Neural progenitor cell (in vitro differentiated cells): ENCODE measurements at places on chromosomes 3 and 15.

DNA sequence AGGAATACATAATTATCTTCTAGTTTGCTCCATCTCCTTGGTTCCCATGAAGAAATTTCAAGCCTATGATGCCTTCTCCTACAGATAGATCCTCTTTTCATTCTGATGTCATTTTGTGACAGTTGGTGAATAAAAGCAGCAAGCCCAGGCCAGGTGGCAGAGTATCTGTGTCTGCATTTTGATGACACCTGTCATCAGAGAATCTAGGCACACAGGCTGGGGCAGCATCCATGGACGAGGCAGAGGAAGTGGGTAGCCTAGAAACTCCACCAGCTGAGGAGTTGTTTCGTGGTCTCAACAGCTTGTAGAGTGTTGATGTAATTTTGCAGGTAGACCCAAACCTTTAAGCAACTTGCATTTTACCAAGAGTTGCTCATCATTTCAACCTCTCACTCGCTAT, 269.8 kb downstream of the FEZF2 start:
- H3K27ac ChIP-seq: no peak overlapping the region
- no peak for DNase-seq
- H3K4me3 ChIP-seq: no peak overlapping the region
- no peaks in the 10 kb centered on the region for H3K4me1 ChIP-seq
- H3K36me3 ChIP-seq: no peaks in the 10 kb centered on the region

GRCh38 chr3:141625506-141625905, 112.6 kb upstream of the RNF7 start:
- no peaks in the 10 kb centered on the region for H3K4me1 ChIP-seq
- H3K27me3 ChIP-seq: no peaks in the 10 kb centered on the region
- no peak for DNase-seq
- no peaks in the 10 kb centered on the region for H3K36me3 ChIP-seq
- H3K27ac ChIP-seq: no peak overlapping the region

- no peak overlapping the region for H3K4me3 ChIP-seq
- no peak overlapping the region for H3K27ac ChIP-seq
- peaks cover 38% of the 10 kb centered on the region for H3K36me3 ChIP-seq
- no peak for DNase-seq
- H3K27me3 ChIP-seq: no peaks in the 10 kb centered on the region
Measured at GRCh38 chr15:43471975-43472374, 21.0 kb downstream of the TP53BP1 start.

GRCh38 chr15:25784876-25785640, 78.1 kb downstream of the ATP10A start:
- H3K4me3 ChIP-seq: no peak overlapping the region
- H3K27ac ChIP-seq: no peak overlapping the region
- no peaks in the 10 kb centered on the region for H3K36me3 ChIP-seq
- H3K4me1 ChIP-seq: no peaks in the 10 kb centered on the region

DNA sequence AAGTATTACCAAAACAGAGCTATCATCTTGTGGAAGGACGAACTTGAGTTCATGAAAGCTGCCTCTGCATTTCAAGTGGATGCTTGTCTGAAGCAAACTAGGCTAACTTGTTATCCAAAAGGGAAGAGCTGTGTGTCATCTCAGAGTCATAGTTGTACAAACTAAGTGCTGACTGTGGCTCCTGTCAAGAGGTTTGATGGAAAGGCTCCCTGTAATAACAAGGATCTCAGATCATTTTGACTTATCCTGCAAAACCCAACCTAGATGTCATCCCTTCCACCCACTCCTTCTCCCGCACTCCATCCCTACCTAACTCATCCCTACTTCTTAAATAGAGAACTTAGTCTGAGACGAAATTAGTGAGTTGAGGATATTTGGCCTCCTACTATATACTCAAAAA, 110.8 kb downstream of the NR2E3 start:
- no peaks in the 10 kb centered on the region for H3K27me3 ChIP-seq
- no peak overlapping the region for H3K4me3 ChIP-seq
- no peaks in the 10 kb centered on the region for H3K36me3 ChIP-seq
- no peak overlapping the region for H3K27ac ChIP-seq
- no peaks in the 10 kb centered on the region for H3K4me1 ChIP-seq

- H3K4me3 ChIP-seq: no peak overlapping the region
- no peaks in the 10 kb centered on the region for H3K36me3 ChIP-seq
- H3K27ac ChIP-seq: no peak overlapping the region
- DNase-seq: no peak
Measured at GRCh38 chr3:126124896-126125295, 41.0 kb upstream of the SLC41A3 start.

DNA sequence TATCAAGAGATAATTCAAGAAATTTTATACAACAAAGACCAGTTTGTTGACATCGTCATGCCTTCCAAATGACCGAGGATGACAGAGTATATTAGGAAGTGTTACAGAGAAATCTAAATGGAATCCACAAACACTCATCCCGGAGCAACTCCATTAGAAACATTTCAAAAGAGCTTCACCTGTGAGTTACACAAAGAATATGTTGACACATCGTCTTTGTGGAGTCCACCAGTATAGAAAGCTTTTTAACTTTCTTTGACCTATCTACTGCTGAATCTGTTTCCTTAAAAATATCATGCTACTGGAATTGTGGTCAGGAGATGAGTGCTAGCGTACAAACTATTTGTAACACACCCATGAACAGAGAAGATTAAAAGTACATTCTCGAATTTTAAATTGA, 130.4 kb downstream of the SUCLG2 start:
- H3K36me3 ChIP-seq: no peaks in the 10 kb centered on the region
- no peak overlapping the region for H3K4me3 ChIP-seq
- H3K27ac ChIP-seq: no peak overlapping the region
- H3K27me3 ChIP-seq: no peaks in the 10 kb centered on the region
- no peak for DNase-seq
- no peaks in the 10 kb centered on the region for H3K4me1 ChIP-seq

- no peaks in the 10 kb centered on the region for H3K27me3 ChIP-seq
- H3K4me1 ChIP-seq: no peaks in the 10 kb centered on the region
- no peak for DNase-seq
Measured at GRCh38 chr15:84671211-84671610, 13.2 kb upstream of the NMB start.
